ENCODE measurements at places on chromosomes 16 and 17. TPM values are rescaled to one million over a fixed set of nuclear protein-coding genes. Genes with fewer than 3 reads are reported as not detected.

GRCh38 chr17:81394921-81395599, at the start of gene BAHCC1:
Gene BAHCC1 (plus strand): TSS chr17:81395457. CDS start chr17:81399740, 4,283 bp downstream.
- peak; percentile 100 for DNase-seq

Gene GDPD1
- 2.5 TPM for total RNA-seq

GRCh38 chr17:45384789-45385262, 47.8 kb downstream of the ARHGAP27 start:
- no peak for DNase-seq

Gene EPX
- total RNA-seq: not detected

DNA sequence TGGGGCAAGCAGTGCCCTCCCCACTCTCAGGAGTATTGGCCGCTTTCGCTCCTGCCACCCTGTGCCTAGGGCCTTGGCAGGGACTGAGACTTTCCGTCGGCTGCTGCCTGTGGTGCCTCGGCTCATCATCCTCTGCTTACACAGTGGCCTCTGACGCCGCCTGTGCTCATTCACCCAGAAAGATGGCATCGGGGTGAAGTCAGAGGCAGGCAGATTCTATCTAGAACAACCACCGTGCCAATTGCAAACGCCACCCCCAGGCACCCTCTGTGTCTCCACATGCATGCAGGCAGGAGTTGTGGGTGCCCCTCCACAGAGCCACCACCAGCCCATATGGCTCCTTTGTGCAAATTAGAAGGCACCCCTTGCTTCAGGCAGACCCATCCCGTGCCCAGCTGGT, 154.2 kb upstream of the GSE1 start:
- peak; percentile 81 for DNase-seq
